ENCODE measurements at places on chromosomes 16 and 17. TPM values are rescaled to one million over a fixed set of nuclear protein-coding genes. Genes with fewer than 3 reads are reported as not detected.

NAGLU gene
- 14.1 TPM for total RNA-seq

ADGRG3 gene
- 0.52 TPM for total RNA-seq

ADCY9 gene
- total RNA-seq, result 8.9 TPM

DNAAF1 gene
- not detected for total RNA-seq

AIPL1 gene
- total RNA-seq, result not detected

ZKSCAN2 gene
- total RNA-seq, result 5.2 TPM

KRTAP4-3 gene
- total RNA-seq, result not detected

ATP2A1 gene
- total RNA-seq, result 502 TPM

AANAT gene
- not detected for total RNA-seq

KRT12 gene
- not detected for total RNA-seq

SALL1 gene
- not detected for total RNA-seq

TLCD3B gene
- 0.52 TPM for total RNA-seq

KRTAP4-16 gene
- not detected for total RNA-seq

CTRB1 gene
- not detected for total RNA-seq

MT3 gene
- total RNA-seq, result 1.0 TPM

SEZ6L2 gene
- total RNA-seq, result 2.1 TPM

ARL5C gene
- total RNA-seq, result under 0.01 TPM

IGF2BP1 gene
- total RNA-seq, result 4.7 TPM

PRDM7 gene
- not detected for total RNA-seq

CCL17 gene
- not detected for total RNA-seq

NKD1 gene
- total RNA-seq, result 2.1 TPM

RPTOR gene
- 24.5 TPM for total RNA-seq

GNGT2 gene
- 2.1 TPM for total RNA-seq

SLC2A4 gene
- 34.4 TPM for total RNA-seq

PLA2G10 gene
- not detected for total RNA-seq

PYDC1 gene
- total RNA-seq, result not detected

PDIA2 gene
- under 0.01 TPM for total RNA-seq

CCT6B gene
- 3.1 TPM for total RNA-seq

ZNF469 gene
- 3.7 TPM for total RNA-seq

KARS1 gene
- 131 TPM for total RNA-seq

QRICH2 gene
- total RNA-seq, result 2.1 TPM

CHD9NB gene
- 0.52 TPM for total RNA-seq

ZNF200 gene
- 9.4 TPM for total RNA-seq

CACNA1H gene
- 26.1 TPM for total RNA-seq

KRT33A gene
- not detected for total RNA-seq

All from skeletal muscle tissue (tissue), 5 donors.